Cortex of kidney (tissue), 1 donor: ENCODE measurements at places on chromosomes 11 and 22.

DNA sequence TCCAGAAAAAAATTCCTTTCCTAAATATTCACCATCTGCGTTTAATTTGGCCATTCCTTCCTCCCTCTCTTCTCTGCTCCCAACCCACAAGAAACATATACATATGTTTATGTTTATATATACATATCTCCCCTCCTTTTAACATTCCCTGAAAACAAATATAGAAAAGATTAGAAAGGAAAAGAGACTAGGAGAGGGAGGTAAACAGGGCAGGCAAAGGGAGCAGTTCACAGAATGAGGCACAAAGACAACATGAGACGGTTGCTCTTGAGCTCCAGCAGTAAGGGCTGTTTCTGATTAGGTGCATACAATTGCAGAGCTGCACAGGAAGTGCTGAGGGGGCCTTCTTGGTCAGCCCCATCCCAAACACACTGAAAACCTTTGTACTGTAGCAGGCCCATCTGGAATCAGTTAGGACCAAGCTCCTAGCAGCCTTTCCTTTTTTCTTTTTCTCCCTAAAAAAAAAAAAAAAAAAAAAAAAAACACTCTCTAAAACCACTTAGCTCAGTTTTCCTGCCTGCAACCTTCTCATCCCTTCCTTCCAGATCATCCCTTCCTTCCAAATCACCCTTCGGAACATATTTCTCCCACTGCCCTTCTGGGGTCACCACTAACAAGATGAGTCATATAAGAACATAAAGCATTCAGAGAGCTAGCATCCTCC lies 57.0 kb downstream of the RBFOX2 start:
- DNase-seq = no peak

- no peak for DNase-seq
Measured at GRCh38 chr22:38413085-38414008, 41.7 kb downstream of the KCNJ4 start.

DNA sequence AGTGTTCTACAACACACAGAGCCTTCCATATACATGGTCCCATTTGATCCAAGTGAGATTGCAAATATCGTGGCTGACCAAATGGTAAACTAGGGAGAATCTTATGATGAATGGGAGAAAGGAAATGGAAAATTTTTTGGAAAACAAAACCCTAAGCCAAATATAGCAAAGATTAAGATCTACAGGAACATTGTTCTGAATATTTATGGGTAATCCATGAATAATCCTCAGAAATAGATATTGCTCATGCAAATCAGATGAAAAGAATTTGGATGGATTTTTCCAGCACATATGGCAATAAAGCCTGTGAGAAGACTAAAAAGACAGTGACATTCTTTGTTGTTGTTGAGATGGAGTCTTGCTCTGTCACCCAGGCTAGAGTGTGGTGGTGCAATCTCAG lies 21.7 kb upstream of the PRDM10 start:
- DNase-seq = no peak

GRCh38 chr11:122796128-122796717 lies 42.1 kb upstream of the CRTAM start:
- no peak for DNase-seq

- no peak for DNase-seq
Measured at GRCh38 chr11:43756575-43756974, 76.0 kb downstream of the HSD17B12 start.

- DNase-seq = no peak
Measured at GRCh38 chr22:24810043-24810749, 4.2 kb downstream of the SGSM1 start.

GRCh38 chr11:102121329-102121728 lies 11.1 kb downstream of the YAP1 start:
- no peak for DNase-seq

DNA sequence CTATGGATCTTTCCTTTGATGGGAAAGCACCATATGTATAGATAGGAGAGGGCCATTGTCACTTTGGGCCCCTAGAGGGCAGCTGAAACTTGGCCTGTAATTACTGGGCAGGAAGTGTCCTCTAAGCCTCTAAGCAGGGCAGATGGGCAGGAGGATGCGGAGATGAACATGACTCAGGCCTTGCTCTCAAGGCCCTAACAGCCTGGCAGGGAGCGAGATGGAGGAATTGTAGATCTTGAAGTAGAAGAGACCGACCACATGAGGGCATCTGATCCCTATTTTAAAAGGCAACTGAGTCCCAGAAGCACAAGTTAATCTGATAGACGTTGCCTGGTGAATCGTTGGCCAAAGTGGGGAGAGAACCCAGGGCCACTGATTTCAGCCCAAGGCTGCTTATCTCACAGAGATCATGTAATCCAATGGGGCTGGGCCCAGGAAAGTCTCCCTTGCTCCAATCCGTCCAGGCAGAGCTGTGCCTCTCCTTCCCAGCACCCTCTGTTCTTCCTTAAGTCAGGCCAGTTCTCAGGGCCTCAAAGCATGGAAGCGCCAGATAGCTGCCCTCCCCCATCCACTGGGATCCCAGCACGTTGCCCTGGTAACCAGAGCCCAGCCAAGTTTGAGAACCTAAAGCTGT lies 2.5 kb upstream of the SEPTIN3 start:
- no peak for DNase-seq

- DNase-seq = no peak
Measured at GRCh38 chr11:126340960-126341606, 14.4 kb upstream of the ST3GAL4 start.

GRCh38 chr22:29478326-29479276 lies 1.4 kb upstream of the NEFH start:
- DNase-seq = no peak

- no peak for DNase-seq
Measured at GRCh38 chr22:40535642-40536041, 100.9 kb downstream of the MRTFA start.

DNA sequence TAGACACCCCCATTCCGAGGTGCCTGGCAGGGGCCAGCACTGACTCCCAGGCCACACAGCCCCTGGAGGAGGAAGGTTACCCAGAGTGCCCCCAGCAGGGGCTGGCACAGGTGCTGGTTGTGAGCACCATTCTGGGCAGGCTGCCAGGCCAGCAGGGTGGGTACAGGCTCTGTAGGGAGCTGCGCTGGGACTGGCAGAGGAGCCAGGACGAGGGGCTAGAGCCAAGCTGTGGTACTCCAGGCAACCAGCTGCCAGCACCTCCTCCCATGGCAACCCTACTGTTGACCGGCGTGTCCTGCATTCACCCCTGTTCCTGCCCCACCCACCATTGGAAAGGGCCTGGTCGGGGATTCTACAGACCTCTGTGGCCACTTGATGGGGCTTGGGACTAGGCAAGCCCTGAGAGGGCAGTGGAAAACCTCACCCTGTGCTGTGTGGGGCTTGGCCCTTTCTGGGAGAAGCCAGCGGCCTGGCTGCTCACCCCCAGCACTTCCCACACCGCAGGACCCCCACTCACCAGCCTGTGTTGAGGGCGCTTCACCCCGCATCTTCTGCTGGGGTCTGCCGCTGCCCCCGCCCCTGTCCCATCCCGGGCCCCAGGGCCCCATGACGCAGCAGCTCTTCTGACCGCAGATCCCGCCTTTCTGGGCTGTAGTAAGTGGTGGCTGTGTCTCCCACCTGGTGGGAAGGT lies 1.9 kb downstream of the CLDN5 start:
- DNase-seq = no peak

GRCh38 chr11:76935042-76935441 lies 74.3 kb downstream of the ACER3 start:
- DNase-seq = no peak

DNA sequence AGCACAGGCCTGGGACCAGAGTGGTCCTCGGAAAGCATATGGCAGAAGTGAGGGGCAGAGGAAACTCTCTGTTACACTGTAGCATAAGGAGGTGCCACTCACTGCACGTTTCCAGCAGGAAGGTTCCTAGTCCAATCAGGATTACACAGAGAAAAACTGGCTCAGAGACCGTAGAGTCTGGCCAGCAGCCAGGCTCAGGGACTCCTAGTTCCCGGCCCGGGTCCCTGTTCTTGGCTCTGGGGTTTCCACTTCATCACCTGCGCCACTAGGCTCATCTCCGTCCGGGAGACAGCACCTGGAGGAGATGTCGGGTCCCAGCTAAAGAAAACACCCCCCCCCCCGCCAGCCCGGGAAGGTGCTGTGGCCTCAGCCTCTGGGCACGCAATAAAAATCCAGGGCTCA lies 1.1 kb downstream of the TTLL12 start:
- no peak for DNase-seq

DNA sequence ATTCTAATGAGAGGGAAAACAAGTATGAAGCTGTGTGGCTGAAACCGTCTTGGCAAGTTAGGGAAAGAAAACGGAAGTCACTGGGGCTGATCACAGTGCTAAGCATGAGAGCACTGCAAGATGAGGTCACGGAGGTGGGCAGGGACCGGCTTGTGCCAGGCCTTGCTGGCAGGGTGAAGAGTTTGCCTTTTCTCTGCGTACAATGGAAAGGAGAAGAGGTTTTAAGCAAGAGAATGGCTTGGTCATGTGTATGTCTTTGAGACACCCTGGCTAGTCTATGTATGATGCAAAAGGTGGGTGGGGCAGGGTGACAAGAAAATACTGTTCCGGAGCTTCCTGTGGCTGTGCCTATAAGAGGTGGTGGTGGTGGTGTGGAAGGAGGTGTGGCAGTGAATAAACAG lies 567.9 kb downstream of the NTM start:
- DNase-seq = no peak

DNA sequence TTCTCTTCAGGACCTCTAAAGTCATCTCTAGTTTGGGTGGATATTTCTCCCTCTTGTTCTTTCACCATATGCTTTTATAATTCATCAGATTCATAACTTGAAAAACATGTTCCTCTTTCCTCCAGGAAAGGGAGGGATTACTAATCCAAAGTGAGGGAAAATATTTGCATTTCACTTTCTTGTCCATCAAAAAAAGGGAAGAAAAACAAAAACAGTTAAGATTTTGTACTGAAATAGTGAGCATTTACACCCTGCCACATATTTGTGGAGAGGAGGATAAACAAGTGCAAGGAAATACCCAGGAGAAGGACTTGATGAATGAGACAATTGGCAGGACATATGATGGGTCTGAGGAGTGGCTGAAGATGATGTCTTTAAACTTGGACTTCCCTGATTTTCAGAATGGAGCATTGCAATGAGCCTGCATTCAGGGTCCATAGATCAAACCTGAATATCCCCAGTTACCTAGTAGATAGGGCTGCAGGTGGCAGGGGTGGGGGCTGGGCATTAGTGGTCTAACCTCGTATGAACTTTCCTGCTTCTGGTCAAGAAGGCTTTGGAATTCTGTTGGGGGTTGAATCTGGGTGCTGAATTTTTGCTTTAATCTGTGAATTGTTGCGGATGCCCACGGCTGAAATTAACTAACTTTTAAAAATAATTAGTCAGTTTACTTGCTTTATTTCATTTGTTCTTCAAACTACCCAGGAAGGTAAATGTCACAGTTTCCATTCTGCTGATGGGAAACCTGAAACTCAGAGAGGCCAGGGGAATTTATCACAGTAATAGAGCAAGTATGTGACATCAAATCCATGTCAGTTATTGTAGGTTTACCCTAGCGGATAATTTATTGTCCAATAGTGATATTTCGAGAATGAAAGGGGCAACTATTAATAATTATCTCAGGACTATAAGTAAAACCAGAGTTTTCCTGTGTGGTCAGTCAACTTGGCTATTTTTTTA lies 36.9 kb upstream of the TMEM123 start:
- no peak for DNase-seq

DNA sequence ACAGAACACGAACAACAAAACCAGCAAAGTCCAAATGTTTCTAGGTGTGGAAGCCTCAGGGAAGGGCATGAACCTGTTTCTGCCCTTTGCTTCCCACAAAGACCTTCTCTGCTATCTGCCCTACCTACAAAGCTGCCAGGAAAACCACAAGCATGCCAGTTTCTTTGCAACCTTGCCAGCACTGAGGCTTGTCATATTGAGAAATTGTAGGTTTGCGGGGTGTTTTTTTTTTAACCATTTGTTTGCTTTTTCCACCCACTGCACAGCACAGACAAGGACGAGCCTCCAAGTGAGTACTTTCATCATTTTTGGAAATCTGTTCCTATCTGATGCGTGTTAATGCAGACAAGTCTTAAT lies 12.8 kb downstream of the PARVG start:
- no peak for DNase-seq

GRCh38 chr11:33000181-33000580 lies 15.5 kb upstream of the DEPDC7 start:
- no peak for DNase-seq

DNA sequence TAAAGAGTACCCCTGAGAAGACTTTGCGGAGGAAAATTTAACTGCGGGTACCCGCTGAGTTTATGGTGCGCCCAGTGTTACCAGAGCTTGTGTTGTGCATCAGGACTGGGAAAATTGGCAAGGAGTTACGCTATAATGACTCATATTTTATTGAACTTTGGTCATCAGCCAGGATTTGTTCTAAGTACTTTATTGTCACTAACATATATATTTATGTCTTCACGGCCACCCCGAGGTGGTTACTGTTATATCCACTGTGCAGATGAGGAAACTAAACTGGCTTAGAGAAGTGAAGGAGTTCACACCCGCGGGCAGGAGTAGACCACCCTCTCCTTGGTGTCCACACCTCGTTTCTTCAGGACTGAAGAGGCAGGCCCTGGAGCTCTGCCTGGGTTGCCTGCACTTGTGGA lies 667 bp downstream of the ACCS start:
- no peak for DNase-seq

- DNase-seq = no peak
Measured at GRCh38 chr11:57668434-57668782, 494 bp downstream of the ZDHHC5 start.

GRCh38 chr22:20083157-20083890 lies 3.3 kb downstream of the DGCR8 start:
- DNase-seq = no peak
